Thyroid gland (tissue), 4 donors: ENCODE measurements at places on chromosomes 3 and 15.

GRCh38 chr3:1677576-1678156, 421.0 kb upstream of the CNTN4 start:
- DNase-seq: no peak

- DNase-seq: no peak
Observed at GRCh38 chr3:37610529-37610928, 251.2 kb upstream of the CTDSPL start.

- no peak for DNase-seq
Observed at GRCh38 chr15:99424978-99425656, 140.7 kb upstream of the MEF2A start.

GRCh38 chr3:109921509-109921908, 584.2 kb upstream of the DPPA4 start:
- DNase-seq: no peak

GRCh38 chr3:129614435-129614834, 8.0 kb upstream of the PLXND1 start:
- no peak for DNase-seq

GRCh38 chr15:42608110-42608531, 32.7 kb downstream of the STARD9 start:
- DNase-seq: peak; percentile 3

DNA sequence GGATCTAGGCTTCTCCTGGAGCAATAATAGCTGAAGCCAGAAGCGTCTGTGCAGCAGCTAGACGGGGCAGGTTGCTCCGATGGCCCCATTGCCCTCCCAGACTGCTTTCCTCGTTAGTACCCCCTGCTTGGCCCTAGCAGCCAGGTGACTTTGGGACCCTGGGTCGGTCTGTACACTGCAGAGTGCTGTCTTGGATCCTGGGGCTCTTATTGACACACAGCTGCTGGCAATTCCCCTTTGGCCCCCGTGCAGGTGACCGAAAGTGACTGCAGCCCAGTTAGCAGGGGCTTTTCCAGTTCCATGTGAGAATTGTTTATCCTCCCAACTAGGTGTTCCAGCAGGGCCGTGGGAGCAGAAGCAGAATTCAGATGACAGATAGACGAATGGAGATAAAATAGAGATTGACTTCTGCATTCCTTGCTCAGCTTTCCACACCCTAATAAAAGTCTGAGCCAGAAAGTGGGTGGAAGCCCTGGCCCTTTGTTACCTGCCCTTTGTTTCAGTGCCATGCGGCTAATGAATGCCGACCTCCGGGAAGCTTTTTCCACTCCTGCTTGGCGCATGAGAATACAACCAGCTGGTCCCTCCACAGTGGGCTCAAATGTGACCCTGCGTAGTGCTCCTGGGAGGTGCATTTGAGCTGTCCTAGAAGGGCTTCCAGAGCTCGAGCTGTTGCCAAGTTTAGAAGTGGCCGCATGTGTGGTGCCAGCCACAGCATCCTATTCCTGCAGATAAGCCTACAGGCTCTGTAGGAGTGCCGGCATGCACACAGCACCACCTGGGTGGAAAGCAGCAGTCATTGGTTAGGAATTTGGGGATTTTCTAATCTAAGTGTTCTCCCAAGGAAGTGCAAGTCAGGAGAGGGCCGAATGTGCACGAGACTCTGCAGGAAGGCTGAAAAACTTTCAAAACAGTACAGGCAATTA, 94.4 kb downstream of the SLCO3A1 start:
- peak; percentile 49 for DNase-seq

GRCh38 chr3:44649709-44650108, 1.2 kb downstream of the ZNF35 start:
- no peak for DNase-seq

GRCh38 chr3:52986938-52987337, 58.9 kb downstream of the SFMBT1 start:
- DNase-seq: no peak

- peak; percentile 76 for DNase-seq
Observed at GRCh38 chr15:40150163-40150925, 10.5 kb upstream of the BUB1B start.

DNA sequence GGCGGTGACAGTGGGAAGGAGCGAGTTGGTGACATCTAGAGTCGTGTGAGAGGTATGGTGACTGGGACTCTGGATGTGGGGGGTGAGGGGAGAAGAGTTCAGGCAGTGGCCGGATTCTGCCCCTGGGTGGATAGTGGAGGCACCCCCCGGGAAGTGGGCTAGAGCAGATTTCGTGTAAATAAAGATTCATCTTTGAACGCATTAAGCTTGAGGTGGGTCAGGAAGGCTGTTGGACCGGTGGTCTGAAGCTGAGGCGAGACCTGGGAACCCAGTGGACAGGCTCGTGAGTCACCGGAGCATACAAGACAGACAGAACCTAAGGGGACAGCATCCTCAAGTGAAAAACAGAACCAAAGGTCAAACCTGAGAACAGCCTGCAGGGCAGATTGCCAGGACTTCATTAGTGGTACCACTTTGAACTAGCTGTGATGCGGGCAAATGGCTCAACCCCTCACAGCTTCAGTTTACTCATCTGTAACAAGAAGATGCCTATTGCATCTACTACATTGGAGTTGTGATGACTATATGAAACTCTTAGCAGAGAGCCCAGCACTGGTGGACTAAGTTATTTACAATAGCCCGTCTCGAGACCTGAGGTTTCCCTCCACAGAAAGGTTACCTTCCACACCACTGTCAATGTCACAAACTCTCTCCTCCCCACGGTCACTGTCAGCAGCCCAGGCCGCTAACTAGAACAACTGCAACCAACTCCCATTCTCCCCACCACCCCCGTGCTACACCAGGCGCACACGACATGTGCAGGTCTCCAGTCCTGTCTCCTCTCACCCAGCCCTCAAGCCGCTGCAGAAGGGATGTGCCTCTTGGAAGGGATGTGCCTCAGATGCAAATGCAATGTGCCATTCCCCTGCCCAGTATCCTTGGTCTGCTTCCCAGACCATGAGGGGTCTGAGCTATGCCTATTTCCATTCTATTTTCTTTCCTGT, 901 bp upstream of the CLN6 start:
- peak; percentile 20 for DNase-seq
